ENCODE measurements at places on chromosomes 3 and 15.

DNA sequence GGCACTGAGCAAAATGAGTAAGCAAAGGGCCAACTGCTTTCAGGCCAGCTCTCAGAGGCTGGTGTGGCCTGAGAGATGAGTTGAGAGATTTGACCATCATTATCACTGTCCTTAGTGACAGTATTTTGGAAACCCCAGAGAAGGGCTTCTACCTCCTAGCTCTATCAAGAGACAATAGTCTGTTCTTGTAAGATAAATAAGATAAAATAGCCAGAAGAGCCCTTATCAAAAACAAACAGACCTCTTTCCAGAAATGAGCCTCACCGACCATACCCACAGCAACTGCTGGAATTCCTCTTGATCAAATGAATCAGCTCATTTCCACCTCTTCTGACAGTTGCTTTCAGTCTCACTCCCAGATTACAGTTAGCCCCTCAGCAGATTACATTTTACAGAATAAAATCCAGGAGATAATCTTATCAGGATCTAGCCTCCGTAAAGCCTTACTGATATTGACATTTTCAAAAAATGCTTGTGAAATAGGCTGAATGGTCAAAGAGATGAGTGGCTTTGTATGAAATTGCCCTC lies 4.5 kb downstream of the HDC start:
- no peak for DNase-seq

GRCh38 chr3:12990781-12991480 lies 82.3 kb downstream of the IQSEC1 start:
- peak; percentile 21 for DNase-seq

DNA sequence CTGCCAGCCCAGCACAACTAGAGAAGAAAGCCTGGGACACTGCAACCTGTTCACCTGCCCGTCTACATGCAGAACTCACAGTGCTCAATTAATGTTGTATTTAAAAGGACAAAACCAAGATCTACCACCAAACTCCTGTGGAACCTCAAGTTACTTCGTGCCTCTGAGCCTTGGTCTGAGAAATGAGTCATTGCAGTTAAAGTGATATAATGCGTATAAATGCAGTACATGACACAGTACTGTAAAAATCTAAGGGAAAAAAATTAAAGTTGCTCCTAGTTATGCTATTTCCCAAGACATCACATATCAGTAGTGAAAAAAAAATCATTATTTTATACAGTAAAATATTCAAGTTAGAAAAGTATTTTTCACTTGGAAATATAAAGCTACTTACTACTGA lies 138.9 kb downstream of the ZIC4 start:
- no peak for DNase-seq

GRCh38 chr15:80898040-80898439 lies 91.6 kb downstream of the MESD start:
- no peak for DNase-seq

DNA sequence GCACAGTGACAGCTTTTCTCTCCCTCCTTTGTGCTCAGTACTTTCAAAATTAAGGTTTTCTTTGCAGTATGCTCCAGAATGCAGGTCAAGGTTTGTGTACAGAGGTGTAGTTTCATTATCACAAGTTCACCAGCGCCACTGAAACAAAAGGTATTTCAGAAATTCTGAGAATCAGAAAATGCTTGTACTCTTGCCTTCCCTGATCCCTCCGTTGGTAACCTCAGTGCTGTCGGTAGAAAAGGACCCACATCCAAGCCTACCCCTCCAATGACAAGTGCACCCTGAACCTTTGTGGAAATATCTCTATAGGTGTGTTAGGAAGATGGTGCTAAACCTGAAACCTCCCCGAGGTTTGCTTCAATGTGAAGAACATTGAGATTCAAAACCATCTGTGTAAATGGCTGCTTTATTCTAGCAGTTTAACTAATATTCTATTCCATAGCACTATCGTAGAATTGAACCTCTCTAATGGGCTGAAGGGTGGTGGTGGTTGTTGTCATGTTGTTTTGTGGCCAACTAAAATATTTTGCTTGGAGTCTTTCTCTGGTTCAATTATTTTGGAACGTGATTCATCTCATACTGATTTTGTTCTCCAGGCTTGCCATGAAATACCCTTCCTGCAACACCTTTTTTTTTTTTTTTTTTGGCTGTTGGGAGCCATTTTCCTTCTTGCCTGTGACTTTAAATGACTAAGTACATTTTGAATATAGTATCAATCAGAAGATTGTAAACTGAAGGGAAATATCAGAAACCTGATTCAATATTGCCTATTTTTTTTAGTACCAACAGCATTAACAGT lies 20.7 kb downstream of the ZBTB38 start:
- DNase-seq = peak; percentile 3

DNA sequence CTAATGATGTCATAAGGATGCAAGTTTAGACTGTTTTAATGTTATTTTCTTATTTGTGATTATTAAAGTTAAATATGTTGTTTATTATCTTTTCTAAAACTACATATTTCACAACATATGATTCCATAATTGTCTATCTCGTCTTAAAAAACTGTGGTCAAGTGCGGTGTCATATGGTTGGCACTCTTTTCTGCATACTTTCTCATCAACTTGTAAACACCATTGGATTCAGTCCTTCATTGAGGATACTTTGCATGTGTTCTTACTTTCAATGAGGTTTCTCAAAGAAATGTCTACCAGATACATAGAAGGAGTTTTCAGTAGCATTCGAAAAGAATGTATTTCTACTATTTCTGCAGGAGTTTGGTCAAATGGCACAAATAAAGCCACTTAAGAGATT lies 22.0 kb upstream of the ALPK3 start:
- no peak for DNase-seq

- DNase-seq = no peak
Observed at GRCh38 chr15:79775821-79776220, 121.0 kb downstream of the MTHFS start.

DNA sequence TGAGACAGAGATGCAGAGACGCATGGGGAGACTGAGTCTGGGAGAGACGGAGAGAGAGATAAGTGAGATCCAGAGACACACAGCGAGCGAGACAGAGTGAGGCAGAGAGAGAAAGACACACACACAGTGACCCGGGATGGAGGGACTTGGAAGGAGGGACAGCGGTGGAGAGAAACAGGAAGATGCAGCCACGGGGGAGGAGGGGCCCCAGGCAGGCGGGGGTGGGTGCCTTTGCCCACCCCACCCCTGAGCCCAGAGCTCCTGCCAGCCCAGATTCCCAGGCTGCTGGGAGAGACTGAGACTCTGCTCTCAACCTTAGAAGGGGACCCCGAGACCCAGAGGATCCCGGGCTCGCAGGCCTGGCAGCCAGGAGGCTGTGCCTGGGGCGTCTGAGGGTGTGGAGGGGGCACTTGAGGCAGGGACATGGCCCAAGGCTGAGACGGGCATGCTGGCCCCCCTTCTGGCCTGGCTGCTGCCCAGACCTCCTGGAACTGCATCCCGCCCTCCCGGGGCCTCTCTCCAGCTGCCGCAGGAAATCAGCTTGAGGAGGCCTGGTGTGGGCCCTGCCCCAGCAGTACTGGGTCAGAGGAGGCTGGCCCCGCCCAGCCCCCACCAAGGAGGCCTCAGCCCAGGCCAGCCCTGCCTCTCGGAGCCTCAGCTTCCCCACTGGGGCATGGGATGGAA lies 18.1 kb downstream of the H1-8 start:
- no peak for DNase-seq

GRCh38 chr3:138296639-138297038 lies 33.0 kb downstream of the NME9 start:
- no peak for DNase-seq

GRCh38 chr15:29925227-29926082 lies 103.2 kb upstream of the TJP1 start:
- peak; percentile 98 for DNase-seq

GRCh38 chr15:29821416-29822099 lies 710 bp downstream of the TJP1 start:
- peak; percentile 65 for DNase-seq

GRCh38 chr3:48432411-48433371 lies 2.8 kb upstream of the PLXNB1 start:
- DNase-seq = peak; percentile 30

DNA sequence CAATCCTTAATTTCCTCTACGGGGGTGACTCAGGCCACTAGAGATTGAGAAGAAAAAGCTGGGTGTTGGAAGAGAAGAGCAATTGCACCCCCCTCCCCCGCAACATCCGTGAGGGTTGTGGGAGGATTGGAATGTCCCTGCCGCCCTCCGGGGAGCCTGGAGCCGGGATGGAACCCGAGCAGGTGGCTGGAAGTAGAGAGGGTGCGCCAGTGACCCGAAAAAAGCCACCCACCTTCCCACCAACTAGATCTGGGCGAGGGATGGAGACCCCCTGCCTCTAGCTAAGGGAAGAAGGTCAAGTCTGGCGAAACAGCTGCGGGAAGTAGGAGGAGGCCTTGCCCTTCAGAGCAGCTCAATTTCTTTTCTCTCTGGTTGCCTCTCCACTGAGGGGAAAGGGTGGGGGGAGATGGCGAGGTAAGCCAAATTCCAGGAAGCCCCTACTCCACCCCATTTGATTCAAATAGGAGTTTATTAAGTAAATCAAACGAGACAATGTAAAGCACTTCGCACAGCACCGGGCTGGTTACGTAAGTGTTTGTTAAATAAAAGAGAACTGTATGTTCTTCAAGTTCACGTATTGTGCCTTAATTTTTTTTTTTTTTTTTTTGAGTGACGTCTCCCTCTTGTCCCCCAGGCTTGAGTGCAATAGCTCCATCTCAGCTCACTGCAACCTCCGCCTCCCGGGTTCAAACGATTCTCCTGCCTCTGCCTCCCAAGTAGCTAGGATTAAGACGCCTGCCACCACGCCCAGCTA lies 1.1 kb upstream of the WWTR1 start:
- no peak for DNase-seq

DNA sequence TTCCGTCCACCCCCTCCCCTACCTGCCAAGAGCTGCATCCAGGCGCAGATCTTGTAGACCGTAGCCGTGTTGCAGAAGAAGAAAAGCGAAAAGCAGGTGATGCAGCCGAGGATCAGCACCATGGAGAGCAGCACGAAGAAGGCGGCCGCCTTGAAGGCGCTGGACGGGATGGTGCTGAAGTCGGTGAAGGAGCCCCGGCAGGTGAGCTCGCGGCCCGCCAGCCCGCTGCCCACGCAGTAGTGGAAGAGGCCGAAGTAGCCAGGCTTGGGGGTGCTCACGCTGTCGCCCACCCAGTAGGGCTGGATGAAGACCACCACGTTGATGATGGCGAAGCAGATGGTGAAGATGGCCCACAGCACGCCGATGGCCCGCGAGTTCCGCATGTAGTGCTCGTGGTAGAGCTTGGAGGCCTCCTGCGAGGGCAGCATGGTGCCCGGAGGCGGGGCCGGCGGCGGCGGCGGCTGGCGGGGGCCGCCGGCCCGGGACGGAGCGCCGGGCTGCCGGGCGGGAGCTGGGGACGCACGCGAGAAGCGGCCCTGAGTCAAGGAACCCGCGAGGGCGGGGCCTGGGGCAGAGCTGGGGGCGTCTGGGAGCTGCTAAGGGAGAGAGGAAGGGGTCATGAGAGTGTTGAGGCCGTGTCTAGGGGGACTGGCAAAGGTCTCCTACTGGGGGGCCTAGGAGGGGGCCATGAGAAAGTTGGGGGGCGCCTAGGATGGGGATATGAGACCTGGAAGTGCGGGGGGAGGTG lies 1.2 kb downstream of the LHFPL4 start:
- peak; percentile 52 for DNase-seq

DNA sequence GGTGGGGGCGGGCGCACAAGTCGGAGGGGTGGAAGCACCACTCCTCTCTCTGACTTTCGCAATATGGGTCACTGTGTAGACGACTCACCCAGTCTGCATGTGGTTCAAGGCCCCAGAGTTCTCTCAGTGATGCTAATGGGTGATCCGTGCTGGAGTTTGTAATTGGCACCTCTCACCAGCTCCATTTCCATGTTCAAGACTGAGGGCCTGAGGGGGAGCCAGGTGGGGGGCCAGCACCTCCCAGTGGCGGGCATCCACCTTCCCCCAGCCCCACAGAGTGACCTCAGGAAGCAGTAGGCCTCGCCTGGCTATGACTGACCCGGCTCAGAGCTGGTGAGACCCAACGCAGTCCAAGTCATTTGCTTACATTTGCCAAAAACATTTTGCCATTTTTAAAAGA lies 230.0 kb upstream of the ST8SIA2 start:
- no peak for DNase-seq

DNA sequence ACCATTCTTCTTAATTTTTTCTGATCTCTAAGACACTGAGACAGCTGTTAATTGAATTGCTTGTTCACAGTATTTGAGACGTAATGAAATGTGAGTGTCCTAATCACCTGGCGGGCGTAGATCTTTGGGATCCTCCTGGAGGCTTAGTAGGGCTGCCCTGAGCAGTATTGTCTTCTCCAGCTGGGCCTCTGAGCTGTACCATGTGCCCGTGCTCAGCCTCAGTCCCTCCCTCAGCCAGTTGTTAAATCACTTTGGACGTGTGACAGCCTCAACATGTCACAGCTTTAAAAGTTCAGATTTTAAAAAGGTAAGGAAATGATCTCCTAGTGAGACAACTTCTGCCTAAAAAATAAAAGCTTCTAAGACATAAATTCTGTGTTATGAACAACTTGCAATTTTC lies 35.5 kb downstream of the IGF1R start:
- no peak for DNase-seq

DNA sequence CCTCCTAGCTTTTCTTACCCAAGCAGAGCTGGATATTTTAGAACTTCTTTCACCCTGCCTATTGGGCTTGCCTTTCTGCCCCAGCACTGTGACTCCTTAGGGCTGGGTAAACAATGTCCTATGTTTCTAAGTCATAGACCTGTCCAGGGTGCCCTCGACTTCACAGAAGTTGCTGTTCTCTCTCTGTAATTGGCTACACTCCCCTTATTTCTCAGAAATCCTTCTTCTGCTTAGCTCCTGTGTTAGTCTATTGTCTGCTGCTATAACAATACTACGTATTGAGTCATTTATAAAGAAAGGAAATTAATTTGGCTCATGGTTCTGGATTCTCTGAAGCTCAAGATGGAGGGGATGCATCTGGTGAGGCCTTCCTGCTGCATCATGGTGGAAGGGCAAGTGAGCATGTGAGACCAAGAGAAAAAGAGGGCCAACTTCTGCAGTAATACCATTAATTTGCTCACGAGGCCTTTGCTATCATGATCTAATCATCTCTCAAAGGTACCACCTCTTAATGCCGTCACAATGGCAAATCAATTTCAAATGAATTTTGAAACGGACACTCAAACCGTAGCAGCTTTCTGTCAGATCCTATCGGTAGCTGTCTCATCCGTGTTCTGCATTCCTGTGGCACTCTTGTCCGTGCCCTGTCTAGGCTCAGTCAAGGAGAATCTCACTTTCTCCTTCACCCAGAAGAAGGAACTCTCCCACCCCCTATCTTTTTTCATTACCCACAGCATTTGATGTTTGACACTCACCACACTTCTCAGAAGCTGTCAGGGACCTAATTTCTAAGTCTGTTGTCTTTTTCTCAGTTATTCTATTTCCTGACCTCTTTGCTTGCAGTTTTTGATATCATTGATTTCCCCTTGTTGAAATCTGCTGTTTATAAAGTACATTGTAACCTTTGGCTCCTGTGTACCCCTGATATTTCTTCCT lies 22.3 kb upstream of the GPR171 start:
- DNase-seq = no peak

Measured in Caki2 (cell line).